ENCODE measurements at places on chromosomes 1 and 21.

GRCh38 chr21:27346041-27346448 lies 379.2 kb upstream of the ADAMTS5 start:
- DNase-seq = no peak

GRCh38 chr1:151006327-151007052 lies at the start of gene MINDY1:
Gene MINDY1, minus strand, starts transcription at chr1:151006902. Its CDS starts 4,285 bp downstream, at chr1:151002617.
- peak; percentile 34 for DNase-seq

GRCh38 chr1:43036932-43037331 lies 78.3 kb upstream of the SLC2A1 start:
- no peak for DNase-seq

GRCh38 chr1:203177036-203177405 lies 1.4 kb upstream of the MYBPH start:
- no peak for DNase-seq

DNA sequence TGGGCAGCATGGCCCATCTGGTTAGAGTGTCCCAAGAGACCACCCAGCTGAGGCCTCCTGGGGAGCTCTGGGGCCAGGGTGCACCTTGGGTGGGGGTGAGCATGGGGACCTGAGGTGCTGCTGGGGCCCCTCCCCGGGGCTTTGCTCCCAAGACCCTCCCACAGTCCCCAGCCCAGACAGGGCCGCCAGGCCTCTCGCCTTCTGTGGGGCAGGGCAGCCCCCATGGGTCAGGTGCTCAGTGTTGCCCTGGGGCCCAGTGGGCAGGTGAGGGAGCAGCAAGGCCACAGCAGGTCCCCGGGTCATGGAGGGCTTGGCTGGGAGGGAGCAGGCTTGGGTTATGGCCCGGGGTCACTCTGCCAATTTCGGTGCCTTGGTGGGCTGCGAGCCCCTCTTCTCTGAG lies 24.5 kb upstream of the PEX10 start:
- no peak for DNase-seq

DNA sequence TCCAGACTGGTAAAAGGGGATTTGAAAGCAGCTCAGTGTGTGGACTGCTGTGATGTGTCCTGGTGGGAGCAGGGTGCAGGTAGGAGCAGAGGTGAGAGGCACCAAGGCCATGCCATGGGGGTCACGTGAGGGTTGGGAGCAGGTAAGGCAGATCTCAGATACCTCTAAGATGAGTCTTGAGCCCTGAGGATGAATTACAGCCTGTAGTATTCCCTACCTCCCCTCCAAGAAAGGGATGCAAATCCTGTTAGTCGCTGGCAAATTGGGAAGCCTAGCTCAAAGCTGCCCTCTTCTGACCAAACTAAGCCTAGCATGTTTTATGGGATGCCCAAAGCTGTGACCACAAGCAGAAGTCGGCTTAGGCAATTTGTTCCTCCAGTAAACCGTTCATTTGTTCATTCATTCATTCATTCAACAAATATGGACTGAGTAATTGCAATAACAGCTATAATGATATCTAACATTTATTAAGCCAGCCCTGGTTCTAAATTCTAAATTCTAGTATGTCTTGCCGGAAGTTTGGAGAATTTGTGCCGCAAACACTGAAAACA lies 3.9 kb upstream of the NUAK2 start:
- DNase-seq = peak; percentile 50

DNA sequence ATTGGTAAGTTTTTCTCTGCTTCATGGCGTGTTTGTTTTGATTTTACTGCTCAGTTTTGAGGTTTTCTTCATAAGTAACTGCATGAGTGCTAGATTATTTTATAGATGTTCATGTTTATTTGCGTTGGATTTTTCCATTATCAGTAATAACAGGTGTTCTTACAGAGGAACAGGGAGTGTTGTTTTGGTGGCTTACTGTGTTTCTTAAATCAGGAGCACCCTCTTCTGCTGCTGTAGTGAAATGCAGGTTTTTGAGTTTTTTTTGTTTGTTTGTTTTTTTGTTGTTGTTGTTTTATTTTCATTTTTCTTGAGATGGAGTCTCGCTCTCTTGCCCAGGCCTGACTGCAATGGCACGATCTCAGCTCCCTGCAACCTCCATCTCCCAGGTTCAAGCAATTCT lies 32.6 kb downstream of the CTBS start:
- no peak for DNase-seq

GRCh38 chr1:22140694-22141093 lies 2.2 kb downstream of the WNT4 start:
- DNase-seq = no peak

DNA sequence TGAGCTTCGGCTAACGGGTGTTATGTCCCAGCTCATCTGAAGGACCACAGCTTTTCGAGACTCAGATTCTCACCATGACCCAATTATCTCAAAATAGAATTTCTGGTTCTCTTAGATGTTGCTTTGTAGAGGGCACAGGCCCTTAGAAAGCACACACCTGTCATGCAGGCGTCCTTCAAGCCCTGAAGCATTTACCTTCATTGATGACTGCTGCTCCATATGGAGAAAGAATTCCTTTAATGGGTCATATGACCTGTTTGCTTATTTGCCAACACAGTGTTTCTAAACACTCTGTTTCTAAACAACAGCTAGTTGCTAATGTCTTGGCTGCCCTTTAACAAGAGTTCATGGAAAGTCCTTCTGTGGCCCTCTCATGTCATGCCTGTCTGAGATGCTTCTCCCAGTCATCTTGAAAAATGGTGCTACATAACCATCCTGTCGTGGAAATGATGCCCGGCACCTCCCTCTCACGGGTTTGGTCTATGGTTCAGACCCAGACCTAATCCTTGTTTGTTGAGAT lies 495.7 kb downstream of the KIF26B start:
- DNase-seq = no peak

GRCh38 chr1:185257950-185258208 lies 59.2 kb downstream of the IVNS1ABP start:
- DNase-seq = no peak

DNA sequence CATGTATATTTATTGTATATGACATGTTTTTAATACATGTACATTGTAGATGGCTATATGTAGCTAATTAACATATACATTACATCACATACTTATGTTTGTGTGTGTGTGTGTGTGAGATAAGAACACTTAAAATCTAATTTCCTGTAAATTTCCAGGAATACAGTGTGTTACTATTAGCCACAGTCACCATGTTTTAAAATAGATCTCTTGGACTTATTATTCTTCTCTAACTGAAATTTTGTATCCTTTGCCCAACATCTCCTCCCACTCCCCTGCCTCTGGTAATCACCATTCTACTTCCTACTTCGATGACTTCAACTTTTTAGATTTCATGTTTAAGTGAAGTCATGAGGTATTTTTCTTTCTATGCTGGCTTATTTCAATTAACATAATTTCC lies 64.8 kb downstream of the FCRL5 start:
- no peak for DNase-seq

DNA sequence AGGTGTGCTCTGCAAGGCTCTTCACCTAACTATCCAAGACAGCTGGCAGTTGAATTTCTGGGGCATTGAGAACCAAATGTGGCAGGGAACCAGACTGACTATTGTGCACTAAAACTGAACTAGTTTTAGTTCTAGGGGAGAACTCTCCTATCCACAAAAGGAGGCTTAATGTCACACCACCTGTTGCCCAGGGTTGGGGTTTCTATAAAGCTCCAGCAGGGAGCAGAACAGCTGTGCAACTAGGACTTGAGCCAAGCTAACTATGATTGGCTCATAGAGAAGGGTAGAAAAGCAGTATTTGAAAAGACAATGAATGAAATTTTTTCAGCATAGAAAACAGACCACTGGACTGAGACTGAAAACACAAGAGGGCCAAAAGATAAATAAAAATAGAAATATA lies 53.3 kb upstream of the FGGY start:
- DNase-seq = no peak

DNA sequence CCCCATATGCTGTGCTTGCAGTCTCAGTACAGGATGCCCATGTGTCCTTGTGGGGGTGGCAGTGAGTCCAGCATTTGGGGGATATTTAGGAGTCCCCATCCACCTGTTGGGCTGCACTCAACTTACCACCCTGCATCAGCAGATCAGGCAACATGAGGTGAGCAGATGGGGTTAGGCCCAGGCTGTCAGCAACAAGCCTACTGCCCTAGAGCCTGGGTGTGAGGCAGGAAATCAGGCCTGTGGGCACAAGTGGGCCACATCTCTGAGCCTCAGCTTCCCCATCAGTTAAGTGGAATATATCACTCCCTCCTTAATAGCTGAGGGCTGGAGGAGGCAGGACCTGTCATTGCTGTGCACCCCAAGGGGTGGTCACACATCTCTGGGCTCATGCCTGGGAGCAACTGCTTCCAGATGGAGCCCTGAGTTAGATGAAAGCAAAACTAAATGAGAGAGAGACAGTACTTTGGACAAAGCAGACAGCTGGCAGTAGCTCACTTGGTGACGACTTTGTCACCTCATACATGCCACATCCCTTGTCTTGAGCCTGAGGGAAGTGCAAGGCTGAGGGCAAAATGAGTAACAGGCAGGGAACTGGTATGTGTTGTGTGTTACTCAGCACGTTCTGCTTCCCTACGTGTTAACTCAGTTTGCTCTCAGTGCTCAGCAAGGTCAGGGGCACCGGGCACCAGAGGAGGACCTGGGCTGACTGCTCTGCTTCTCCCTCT lies 48.4 kb downstream of the TRIM11 start:
- DNase-seq = no peak

GRCh38 chr1:31718327-31718897 lies 14.6 kb upstream of the COL16A1 start:
- no peak for DNase-seq

DNA sequence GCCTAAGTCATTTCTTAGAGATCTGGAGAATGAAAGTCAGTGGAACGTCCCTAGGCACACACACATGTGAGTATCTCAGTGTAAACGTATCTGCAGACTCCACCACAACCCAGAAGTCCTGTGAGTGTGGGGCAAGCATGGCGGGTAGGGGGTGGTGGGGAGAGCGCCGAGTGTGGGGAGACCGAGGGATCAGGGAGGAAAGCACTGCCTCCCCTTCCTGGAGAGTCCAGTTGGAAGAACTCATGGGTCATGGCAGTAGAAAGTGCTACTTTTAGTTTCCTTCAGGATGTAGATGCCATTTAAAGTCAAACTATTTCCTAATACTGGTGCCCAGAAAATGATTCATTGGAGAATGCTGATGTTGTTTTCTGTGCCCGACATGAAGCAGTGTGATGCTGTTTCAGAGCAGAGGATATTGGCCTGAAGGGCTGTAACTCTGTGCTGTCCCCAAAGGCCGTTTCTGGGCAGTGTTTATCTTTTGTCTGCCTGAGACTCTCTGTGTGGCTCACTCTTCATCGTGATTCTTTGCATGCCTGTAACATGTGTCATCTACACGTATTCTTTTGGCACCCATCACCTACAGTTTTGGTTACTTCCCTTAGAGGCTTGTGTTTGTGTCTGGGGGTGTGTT lies 45.7 kb upstream of the TSPAN2 start:
- no peak for DNase-seq

DNA sequence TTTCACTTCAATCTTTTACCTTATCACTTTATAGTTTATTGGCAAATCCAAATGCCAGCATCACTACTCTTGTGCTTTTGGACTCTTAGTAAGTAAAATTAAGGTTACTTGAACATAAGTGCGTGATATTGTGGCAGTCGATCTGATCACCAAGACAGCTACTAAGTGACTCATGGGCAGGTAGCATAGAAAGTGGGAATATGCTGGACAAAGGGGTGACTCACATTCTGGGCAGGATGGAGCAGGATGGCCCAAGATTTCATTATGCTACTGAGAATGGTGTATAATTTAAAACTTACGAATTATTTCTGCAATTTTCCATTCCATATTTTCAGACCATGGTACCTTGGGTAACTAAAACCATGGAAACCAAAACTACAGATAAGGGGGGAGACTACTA lies 120.2 kb downstream of the ROR1 start:
- DNase-seq = no peak

Measured in CD4-positive, alpha-beta memory T cell (primary cell).